ENCODE measurements at places on chromosomes 5 and 9.

DNA sequence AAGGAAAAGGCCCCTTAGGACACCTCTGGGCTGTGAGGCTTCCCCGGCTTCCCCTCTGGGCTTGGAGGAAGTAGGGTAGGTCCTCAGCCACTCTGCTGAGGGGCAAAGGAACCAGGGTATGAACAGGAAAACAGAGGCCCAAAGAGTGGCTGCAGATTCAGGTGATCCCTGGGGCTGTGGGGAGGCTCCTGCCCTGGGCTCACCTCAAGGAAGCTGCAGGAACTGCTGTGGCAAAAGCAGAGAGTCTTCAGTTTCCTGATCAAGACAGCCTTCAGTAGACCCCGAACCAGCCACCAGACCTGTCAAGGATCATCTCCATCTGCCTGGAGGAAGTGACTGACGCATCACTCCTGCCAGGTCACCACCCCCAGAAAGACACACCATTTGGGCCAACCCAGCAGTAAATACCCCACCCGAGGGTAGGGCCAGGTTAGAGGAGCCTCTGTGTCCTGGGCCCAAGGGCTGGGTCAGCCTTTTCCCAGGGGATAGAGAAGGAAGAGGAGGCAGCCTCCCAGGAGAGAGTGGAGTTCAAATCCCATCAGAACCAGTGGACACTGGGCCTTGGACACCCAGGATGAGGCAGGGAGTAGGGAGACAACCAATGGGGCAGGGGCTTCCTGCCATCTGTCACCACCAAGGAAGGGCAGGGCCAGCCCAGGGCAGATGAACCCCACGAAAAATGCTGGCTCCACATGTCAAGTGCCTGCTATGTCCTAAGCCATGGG is 5.8 kb upstream of the ST6GALNAC6 start:
- DNase-seq: no peak

DNA sequence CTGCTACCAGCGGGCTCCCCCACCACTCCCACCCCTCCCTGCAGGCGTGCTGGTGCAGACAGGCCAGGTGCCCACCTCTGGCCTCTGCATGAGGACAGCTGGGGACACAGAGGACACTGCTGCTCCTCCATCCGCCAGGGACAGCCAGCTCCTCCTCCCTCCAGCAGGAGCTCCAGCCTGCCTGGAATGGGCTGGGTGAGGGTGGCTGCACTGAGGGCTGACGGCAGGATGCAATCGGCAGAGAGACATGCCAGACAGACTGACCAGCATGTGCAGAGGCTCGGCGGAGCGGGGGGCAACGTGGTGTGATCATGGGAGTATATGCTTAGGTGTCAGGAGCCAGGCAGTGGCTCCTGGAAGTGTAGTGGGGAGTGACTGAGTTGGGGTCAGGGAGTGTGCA is 68.4 kb downstream of the RASGEF1C start:
- no peak for DNase-seq

DNA sequence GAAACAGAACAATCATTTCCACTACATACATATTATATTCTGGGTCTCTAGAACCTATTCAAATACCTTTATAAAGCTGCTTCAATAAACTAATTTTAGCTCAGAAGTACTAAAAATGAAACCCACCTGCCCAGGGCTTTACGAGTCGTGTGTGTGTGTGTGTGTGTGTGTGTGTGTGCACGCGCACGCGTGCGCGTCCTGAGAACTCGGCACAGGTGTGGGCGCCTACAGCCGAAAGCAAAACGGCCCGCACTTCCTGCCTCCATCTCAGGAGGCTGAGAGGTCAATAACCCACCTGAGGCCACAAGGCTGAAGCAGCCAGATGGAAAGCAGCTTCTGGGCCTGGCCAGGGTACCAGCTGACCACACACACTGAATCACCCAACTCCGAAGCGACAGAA is 3.0 kb downstream of the CLPTM1L start:
- no peak for DNase-seq

- DNase-seq: peak; percentile 69
Observed at GRCh38 chr5:178113141-178113787, at the start of gene N4BP3. N4BP3 (plus strand) TSS chr5:178113532; CDS start chr5:178119584, 6,052 bp downstream.

GRCh38 chr5:149337736-149338135 is 7.6 kb upstream of the GRPEL2 start:
- DNase-seq: no peak

GRCh38 chr9:108933231-108933717 is 650 bp downstream of the ELP1 start:
- no peak for DNase-seq

DNA sequence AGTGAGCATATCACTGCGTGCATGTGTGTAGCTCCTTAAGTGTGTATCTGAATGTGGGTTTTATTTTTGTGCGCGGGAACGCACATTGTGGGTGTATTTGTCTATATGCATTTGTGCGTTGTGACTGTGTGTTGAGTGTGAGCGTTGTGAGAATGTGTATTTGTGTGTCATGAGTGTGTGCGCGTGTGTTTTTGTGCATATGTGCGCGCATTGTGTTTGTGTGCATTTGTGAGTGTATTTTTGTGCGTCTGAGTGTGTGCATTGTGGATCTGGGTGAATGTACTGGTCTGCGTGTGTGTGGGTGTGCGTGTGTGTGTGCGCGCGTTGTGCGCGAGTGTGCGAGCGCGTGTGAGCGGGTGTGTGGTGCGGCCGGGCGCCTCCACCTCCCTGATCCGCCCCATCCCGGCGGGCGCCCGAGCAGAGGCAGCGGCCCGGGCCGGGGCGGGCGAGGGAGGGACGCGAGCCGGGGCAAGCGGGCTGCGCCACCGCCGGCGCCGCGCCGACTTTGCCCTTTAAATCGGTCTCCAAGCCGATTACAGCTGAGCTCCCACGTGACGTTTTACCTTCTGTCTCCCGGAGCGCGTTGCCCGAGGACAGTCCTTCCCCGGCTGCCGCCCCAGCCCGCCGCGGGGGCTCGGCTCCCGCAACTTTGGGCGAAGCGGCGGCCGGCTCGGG is at the start of gene RASGRF2:
Gene RASGRF2 (plus strand): TSS at position 596 of the 675 bp plus-strand sequence. CDS start 376 bp downstream, outside the sequence.
- no peak for DNase-seq

- DNase-seq: no peak
Observed at GRCh38 chr5:155897761-155898160, 429.2 kb upstream of the SGCD start.

- no peak for DNase-seq
Observed at GRCh38 chr5:178336889-178337288, 104.3 kb upstream of the PHYKPL start.

All from stimulated activated CD4-positive, alpha-beta T cell treated with anti-CD3 and anti-CD28 coated beads, Interleukin-12 subunit alpha, Interleukin-12 subunit beta, amount 100 ng/mL, for 48 hours (primary cell).